ENCODE measurements at places on chromosomes 7 and 10. TPM values are rescaled to one million over a fixed set of nuclear protein-coding genes. Genes with fewer than 3 reads are reported as not detected.

GRCh38 chr10:130018265-130018664 lies 54.2 kb upstream of the EBF3 start:
- H3K27ac ChIP-seq: no peak overlapping the region
- no peak for DNase-seq
- no peaks in the 10 kb centered on the region for H3K27me3 ChIP-seq
- no peaks in the 10 kb centered on the region for H3K4me1 ChIP-seq
- no peaks in the 10 kb centered on the region for H3K36me3 ChIP-seq
- H3K4me3 ChIP-seq: no peak overlapping the region

GRCh38 chr10:133013463-133013862 lies 71.1 kb upstream of the CFAP46 start:
- no peak overlapping the region for H3K4me3 ChIP-seq
- H3K27me3 ChIP-seq: no peaks in the 10 kb centered on the region
- H3K27ac ChIP-seq: no peak overlapping the region
- no peaks in the 10 kb centered on the region for H3K36me3 ChIP-seq
- no peak for DNase-seq
- H3K4me1 ChIP-seq: no peaks in the 10 kb centered on the region

DNA sequence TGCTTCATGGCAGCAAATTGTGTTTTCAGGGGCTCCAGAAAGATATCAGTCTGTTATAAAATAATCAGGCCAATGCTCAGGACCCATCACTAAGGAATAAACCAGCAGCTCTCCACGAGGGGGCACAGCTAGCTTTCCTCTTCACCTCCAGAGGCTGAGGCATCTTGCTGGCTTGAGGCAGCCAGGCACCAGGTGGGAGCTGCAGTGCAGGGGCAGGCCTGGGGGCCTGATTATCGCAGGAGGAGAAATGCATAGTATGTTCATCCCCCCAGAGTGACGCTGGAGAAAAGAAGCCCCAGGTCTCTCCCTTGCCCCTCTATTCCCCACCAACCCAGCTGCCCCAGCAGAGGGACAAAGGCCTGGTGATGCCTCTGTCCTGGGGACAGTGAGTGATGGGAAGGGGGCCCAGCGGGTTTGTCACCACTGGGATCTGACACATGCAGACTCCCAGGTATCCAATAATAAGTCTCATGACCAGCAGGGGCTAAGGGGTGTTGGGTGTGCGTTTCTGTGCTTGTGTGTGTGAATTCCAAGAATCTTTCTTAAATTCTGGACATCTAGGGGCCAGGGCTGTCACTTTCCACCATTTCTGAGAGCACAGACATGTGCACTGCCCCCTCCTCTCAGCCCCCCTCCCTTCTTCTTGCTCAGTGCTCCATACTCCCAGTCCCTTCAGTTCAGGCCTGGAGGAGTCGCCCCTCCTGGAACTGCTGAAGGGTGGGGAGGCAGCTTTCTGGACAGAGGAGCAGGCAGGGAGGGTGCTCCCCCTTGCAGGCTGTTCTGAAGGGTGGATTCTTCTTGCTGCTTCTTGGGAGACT lies 128.1 kb upstream of the FAM20C start:
- peak; percentile 76 for DNase-seq
- H3K4me1 ChIP-seq: peaks cover 5% of the 10 kb centered on the region
- H3K4me3 ChIP-seq: no peak overlapping the region
- no peaks in the 10 kb centered on the region for H3K36me3 ChIP-seq

C10orf105 gene
- total RNA-seq: 0.19 TPM

SPDYE1 gene
- not detected for total RNA-seq

FOXK1 gene
- 12.7 TPM for total RNA-seq

Measured in GM23338 (cell line).